Fibroblast of upper back skin (primary cell): ENCODE measurements at places on chromosomes 11 and 22.

DNA sequence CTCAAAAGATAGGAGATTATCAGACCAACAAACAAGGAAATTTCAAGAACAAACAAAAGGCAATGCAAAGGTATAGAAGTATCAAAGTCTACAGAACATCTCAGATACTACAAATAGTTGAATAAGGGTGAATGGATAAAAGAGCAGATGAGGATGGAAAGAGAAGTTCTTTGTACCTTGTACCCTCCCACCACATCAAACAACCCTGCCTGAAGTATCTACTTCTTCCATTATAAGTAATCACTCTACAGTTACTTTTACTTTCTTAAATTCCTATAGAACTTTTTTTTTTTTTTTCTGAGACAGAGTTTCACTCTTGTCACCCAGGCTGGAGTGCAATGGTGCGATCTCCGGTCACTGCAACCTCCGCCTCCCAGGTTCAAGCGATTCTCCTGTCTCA, 35.1 kb downstream of the MTMR2 start:
- DNase-seq, result no peak

GRCh38 chr11:28636566-28636965, 528.4 kb downstream of the METTL15 start:
- DNase-seq, result peak; percentile 67

DNA sequence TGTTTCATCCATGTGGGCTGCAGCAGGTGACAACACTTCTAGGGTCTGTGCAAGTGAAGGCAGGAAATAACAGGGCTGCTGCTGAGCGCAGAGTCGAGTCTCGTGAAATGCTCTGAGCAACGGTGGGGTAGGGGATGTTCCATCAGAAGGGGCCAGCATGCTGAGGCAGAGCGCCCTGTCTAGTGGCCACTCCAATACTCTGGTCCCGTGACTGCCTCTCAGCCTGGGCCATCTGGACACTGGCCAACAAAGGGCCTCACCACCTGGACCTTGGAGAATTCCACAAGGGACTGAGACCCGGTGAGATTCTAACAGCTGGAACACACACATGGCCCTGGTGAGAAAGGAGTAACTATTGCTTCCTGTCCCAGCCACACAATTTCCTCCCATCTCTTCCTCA, 375.7 kb downstream of the SHANK2 start:
- DNase-seq, result no peak

DNA sequence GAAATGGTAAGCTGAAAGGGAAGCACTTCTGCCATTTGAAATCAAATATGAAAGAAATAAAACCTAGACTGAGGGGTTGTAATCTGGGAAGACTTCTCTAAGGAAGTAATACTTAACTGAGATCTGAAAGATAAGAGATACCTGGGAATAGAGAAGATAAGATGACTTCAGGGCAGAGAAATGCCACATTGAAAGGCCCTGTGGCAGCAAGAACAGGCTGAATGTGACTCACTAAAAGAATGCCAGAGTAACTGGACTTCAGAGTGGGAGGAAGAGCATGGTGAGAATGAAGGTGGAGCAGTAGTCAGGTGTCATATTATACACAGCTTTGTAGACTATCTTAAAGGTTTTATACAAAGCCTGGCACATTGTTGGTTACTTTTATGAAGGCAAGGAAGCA, 17.6 kb downstream of the CALCA start:
- no peak for DNase-seq

GRCh38 chr11:121841487-121842191, 274.4 kb downstream of the BLID start:
- peak; percentile 99 for DNase-seq

- no peak for DNase-seq
These were observed 3.4 kb downstream of the MRPL16 start for GRCh38 chr11:59807047-59807610.

DNA sequence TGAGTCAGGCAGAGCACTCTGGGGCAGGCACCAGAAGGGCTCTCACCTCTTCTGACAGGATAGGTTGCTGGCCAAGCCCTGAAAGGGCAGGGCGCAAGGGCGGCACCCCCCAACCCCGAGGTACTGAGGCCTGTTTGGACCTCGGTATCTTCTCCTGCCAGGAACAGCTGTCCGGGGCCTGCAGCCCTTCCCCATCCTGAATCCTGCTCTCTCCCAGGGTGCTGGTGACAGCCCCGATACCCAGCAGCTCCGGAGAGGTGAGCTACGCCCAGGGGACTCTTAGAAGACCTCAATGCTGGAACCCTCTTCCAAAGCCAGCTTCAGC, 79.1 kb downstream of the PHF21B start:
- DNase-seq, result no peak

DNA sequence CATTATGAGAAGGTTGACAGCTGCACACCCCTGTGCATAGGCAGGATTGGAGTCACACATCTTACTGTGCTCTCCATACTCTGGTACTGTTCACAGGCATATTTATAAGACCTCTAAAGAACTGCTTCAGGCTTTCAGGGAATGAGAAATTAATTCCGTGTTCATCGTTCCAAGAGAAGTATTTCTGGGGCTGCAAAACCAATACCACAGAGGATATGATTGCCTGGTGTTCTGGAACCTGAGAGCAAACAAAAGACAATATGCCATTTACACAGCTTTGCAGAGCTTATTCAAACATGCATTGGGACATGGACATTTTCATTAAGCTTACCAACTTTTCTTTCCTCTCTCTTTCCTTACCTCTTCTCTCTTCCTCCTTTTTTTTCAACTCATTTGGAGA, 388.7 kb downstream of the NTM start:
- DNase-seq, result no peak

- DNase-seq, result peak; percentile 31
These were observed 635 bp downstream of the SCARF2 start for GRCh38 chr22:20436768-20437612.

- peak; percentile 30 for DNase-seq
These were observed 482.0 kb downstream of the KCNA4 start for GRCh38 chr11:29534836-29535235.

DNA sequence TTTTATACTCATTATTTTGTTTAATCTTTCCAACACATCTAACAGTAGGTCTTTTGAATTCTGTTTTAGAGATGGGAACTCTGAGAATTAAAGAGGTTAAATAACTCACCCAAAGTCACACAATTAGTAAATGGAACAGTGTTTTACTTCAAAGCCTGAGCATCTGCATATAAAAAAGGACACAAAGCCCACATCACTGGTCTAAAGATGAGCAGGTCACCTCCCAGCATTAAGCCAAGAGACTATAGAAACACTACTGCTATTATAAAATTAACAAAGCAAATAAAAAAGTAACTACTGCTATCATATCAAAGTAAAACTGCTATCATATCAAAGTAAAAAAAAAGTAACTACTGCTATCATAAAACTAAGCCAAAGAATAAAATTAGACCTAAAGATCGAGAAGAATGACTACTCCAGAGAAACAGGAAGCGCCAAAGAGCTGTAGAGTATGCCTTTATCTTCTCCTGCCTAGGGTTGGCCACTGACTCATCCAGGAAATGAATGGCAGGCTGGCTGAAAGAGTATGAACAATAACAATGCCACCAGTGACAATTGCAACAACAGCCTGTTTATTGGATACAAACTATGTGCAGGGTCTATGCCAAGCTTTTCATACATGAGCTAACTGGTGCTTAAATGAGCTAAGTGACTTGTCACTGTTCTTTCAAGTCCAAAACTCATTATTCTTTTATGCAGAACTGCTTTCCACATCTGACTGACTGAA, 1153.0 kb upstream of the TENM4 start:
- peak; percentile 2 for DNase-seq

GRCh38 chr11:111422494-111423249, 43.6 kb upstream of the POU2AF1 start:
- DNase-seq, result peak; percentile 32

GRCh38 chr11:79101656-79102055, 339.2 kb downstream of the TENM4 start:
- no peak for DNase-seq

DNA sequence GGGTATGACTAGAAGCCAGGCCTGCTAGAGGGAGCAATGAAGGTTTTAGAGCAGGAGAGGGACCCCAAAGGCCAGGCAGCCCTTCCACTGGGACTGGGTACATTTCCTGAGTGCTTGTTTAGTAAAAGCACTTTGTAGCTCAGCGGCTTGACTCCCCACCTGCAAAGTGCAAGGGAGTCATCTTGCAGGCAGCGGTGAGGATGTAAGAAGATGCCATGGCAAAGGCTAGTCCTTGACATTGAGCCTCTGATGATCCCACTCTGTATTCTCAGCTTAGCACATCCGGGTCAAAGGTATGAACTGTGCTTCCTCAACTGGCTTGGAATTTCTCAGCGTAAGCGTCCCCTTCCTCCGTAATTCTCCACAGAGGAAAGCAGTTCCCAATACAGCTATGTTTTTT, 3.1 kb upstream of the UBE2L3 start:
- no peak for DNase-seq

DNA sequence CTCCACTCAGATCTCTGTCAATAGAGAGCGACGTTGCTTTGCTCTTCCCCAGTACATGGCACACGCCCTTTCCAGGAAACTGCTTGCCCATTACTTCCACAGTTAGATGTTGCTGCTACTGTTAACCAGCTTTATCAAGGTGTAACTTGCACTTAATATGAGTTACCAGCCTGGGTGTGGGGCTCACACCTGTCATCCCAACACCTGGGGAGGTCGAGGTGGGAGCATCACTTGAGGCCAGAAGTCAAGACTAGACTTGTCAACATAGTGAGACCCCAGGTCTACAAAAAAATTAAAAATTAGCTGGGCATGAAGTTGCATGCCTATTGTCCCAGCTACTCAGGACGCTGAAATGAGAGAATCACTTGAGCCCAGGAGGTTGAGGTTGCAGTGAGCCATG, 177.1 kb upstream of the B3GAT1 start:
- no peak for DNase-seq

- peak; percentile 90 for DNase-seq
These were observed 679.9 kb upstream of the CCDC179 start for GRCh38 chr11:23540101-23540561.

DNA sequence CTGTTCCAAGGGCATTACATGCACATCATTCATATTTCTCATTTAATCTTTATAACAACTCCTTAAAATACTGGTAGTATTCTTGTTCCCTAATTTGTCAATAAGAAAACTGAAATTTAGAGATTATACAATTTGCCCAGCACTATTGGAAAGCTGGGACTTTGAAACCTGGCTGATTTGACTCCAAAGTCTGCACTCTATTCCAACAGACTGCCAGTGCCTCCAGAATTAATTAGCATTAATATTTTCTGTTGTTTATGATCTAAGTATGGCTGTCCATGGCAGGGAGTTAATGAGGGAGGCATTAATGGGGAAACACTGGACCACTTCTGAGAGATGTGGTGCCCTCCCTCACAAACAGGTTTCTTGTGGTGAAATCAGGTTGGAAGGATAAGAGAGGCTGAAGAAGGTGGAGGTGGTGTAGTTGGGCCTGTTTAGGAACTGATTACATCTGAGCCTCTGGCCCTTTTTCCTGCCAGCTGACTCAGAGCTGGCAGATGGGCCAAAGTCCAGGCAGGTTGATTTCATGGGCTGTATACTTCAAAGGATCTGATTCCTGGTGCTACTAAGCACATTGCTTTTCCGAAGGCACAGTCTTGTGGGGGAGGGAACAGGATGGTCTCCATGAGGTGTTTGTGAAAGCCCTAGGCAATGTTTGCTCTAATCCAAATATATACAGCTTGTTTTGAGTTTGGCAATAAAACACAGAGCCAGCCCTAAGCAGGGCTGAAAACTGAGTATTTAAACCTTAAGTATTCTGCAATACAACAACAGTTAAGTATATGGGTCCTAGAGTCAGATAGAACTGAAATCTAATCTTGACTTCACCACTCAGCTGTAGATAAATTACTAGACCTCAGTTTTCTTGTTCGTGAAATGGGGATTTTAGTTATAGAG, 21.0 kb upstream of the RAB30 start:
- no peak for DNase-seq

GRCh38 chr11:111604392-111605009, 2.3 kb downstream of the SIK2 start:
- DNase-seq, result peak; percentile 49

- DNase-seq, result no peak
These were observed 28.1 kb upstream of the MN1 start for GRCh38 chr22:27829620-27830019.

GRCh38 chr22:42644422-42645340, 4.3 kb upstream of the ATP5MGL start:
- no peak for DNase-seq

GRCh38 chr11:11944444-11944843, 64.0 kb downstream of the DKK3 start:
- no peak for DNase-seq

DNA sequence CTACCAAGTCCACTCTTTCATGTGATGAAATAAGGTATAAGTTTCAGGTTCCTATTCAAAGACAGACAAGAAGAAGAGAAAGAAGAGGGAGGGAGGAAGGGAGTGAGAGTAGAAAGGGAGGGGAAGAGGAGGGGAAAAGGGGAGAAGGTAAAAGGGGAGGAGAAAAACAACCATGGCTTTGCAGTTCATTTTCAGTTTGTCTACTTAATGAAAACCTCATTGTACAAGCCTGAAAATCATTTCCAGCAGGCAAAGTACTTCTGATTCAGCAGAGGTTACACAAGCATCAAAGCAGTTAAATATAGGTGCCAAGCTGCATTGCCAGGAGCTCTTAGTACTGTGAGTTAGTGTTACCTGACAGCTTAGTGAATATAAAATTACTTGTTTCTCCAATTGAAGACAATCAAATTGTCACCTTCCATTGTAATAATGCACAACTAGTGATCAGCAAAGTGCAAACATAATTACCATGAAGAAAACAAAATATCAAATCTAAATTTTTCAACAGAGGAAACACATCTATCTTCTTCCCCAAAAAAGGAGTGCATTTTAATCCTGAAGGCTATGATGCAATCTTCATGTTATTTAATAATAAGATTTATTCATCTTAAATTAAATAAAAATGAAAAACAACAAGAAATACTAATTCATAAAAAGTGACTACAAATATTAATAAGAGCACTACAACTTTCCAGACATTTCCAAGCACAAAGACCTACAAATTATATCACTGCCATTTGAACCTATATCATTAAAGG, 8.2 kb downstream of the SOX6 start:
- peak; percentile 60 for DNase-seq

GRCh38 chr11:14110629-14111028, 148.1 kb downstream of the SPON1 start:
- DNase-seq, result no peak

GRCh38 chr22:19637408-19638281, 76.7 kb upstream of the SEPTIN5 start:
- DNase-seq, result no peak

DNA sequence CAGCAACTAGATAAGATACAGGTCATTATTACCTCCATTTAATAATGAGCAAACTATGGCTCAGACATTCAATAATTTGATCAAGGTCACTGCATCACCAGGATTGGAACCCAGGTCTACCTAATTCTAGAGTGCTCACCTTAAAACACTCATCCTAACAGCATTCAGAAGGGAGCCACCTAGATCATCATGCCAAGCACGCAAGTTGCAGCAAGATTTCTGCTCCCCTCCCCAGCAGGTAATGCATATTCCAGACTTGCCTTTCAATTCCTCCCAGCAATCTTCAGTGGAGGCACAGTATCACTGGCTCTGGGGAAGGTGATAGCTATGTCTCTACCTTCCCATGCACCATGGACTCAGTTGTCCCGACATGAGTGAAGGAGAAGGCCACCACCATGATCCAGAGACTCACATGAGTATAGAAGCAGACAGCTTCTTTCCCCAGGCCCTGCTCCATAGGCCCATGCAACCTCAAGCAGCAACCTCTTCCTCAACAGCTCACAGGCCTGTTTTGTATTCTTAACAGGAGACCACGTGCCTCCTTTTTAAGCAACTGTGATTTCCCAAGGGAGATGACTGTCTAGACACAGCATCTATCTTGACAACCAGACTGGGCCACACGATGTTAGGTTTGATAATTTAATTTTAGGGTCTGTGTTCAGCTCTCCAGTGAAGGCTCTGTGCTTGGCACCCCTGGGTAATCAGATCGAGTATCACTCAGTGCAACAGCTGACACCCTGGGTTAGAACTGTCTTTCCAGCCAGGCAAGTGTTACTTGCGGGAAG, 36.4 kb downstream of the RAB30 start:
- peak; percentile 74 for DNase-seq
